Stimulated activated CD4-positive, alpha-beta T cell treated with anti-CD3 and anti-CD28 coated beads, Interleukin-4, amount 100 ng/mL, for 24 hours (primary cell): ENCODE measurements at places on chromosomes 3 and 15.

DNA sequence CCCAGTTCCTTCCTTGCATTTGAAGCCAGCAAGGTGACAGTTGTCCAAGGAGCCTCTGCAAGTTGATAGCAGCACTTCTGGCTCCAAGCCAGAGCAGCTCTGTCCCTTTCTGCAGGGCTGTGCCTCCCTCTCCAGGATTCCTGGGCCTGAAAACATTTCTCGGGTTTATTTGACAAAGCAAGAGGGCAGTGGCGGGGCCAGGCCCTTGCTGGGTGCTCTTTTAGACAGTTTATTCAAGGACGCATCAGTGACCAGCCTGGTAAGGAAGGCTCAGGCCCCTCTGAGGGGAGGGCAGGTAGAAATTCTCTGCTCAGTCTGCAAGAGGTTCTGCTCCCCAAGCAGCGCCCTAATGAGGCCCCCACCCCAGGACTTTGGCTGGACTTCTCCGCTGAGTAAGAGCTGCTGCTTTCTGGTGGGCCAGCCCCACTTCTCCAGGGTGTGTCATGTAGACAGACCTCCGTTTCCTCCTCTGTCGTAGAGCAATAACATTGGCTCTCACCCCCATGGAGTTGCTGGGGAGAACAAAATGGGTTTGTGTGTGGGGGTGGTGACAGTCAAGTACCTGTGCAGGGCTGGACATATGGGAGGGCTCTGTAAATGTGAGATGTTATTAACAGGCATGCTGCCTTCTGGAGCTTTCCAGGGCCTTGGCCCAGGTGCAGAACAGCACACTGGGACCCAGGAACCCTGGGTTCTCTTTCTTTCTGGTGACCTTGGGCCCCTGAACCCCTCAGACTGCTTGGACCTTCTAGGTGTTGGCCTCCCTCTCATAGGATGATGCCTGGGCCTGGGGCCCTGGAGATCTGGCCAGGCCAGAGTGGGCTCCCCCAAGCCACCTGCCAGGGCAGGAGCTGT, 146.2 kb upstream of the TLE3 start:
- DNase-seq, result no peak

- DNase-seq, result no peak
Measured at GRCh38 chr15:48059791-48060190, 61.0 kb upstream of the SLC24A5 start.

- DNase-seq, result no peak
Measured at GRCh38 chr3:195447201-195447600, 4.4 kb upstream of the ACAP2 start.

- DNase-seq, result no peak
Measured at GRCh38 chr3:160473221-160473620, 23.6 kb upstream of the TRIM59 start.
